ENCODE measurements at places on chromosomes 5 and 9.
A peak's percentile ranks its signal among the peaks of the same experiment; 100 is the strongest.

DNA sequence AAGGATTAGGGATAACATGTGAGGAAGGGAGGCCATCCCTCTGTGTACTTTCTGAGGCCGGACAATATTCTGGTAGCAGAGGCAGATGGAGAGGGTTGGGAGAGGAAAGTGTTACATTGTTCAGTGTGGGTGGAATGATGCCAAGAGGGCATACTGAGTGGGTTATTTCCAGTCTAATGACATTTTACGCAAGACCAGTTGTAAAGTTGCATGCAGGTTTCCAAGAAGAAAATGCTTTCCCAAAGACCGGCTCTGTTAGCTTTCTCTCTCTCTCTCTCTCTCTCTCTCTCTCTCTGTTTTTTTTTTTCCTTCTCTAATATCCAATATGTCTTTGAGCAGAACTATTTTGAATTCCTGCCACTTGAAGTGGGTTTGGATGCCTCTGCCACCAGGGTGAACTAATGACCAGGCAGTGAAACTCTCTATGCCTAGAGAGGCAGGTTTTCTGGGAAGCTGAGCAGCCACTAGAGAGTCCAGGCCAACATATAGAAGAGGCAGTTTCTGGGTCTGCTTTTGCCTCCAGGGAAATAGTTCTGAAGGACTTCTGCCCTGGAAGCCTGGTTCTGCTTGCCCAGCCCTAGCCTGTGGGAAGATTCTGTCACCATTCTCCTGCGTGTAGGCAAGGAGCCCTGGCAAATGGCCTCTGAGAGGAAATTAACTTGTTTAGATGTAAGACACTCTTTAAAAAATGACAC is 24.4 kb upstream of the ZNF366 start:
- DNase-seq, result peak; percentile 78

DNA sequence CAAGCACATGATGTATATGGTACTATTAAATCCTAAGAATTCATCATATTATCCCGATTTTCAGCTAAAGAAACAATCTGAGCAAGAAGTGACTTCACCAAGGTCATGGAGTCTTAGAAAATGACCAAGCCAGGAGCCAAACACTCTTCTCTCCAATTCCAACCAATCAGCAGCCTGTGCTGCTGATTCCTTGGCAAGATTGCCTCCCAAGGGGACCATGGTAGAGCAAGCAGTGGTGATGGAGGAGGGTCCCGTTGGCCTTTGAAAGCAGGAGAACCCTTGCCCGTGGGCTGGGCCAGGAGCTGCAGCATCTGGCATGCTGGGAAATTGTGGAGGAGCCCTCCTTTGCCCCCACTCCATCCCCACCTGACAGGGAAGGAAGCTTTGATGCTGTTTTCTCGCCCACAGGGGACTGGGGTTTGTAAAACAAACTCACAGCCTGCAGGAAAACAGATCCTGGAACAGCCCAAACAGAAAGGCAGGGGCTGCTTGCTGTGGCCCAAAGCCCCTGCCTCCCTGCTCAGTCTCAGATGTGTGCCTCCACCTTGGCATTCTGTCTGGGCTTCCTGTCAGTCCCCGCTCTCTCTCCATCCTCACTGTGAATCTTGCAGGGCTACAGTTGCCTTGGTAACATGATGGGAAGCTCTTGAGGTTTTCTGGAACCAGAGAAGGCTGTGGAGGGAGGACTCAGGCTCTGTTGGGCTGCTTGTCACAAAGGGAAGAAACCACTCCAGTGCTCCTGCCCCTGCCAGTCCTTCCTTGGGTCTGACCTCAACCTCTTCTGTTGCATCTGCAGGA is 70.8 kb upstream of the HSPA9 start:
- peak; percentile 90 for DNase-seq

DNA sequence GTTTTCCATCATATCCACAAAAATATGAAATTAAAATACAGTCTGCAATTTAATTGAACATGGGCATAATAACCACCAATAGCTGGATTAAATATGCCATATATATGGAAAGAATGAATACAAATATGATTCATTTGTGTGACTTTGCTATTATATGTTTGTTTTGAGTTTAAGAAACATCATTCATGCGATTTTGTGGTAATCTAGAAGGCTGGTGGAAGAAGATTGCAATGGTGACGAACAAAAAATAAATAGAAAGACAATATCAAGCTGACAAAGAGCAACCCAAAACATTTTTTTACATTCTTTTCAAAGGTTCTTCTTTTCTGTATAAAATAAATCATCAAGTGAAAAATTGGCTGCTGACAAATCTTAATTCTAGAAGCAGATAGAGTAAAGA is 610.0 kb downstream of the MAT2B start:
- DNase-seq, result no peak

DNA sequence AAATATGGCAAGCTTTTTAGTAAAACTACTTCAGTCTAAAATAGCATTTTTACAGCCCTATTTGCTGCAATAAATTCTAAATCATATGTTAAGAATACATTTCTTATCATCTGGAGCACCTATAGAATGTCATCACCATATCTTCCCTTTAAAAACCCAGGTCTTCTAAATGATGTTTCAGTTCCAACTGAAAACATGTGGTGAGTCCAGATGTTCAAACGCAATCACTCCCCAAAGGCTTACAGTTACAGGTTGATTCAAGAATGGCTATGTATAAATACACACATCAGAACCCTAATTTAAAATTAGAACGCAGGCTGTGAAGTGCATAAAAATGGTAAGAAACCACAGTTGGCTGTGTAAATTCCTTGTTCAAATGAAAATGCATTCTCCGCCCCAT is 796.3 kb downstream of the MAT2B start:
- DNase-seq, result no peak

DNA sequence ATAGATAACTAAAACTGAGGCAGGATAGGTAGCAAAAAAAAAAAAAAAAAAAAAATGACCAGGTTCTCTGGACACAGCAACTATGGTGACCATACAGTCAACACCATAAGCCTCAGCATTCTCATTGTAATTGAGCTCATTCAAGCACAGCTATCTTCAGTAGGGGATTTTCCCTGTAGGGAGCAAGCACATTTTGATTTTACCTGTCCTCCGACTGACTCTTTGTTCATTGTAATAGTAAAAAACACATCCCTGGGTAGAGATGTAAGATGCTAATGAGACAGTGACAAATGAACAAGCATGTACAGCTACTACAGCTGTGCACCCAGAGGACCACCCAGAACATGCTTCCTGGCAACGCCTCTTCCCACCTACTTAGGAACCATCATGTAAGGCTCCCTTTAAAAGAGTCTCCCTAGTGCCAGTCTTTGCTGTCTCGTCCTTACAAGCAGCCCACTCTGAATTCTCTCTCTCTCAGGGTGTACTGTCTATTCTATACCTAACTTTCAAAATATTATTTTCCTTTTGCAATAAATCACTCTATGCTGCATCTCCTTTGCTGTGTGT is 65.0 kb upstream of the FBXW11 start:
- DNase-seq, result no peak

GRCh38 chr9:13088720-13089427 is 190.6 kb downstream of the MPDZ start:
- peak; percentile 76 for DNase-seq

- no peak for DNase-seq
These were observed 57.8 kb upstream of the GOLPH3 start for GRCh38 chr5:32231929-32232328.

GRCh38 chr9:113290052-113290607 is 13.0 kb downstream of the RNF183 start:
- no peak for DNase-seq

- no peak for DNase-seq
These were observed 20.8 kb upstream of the CKMT2 start for GRCh38 chr5:81212211-81212751.

DNA sequence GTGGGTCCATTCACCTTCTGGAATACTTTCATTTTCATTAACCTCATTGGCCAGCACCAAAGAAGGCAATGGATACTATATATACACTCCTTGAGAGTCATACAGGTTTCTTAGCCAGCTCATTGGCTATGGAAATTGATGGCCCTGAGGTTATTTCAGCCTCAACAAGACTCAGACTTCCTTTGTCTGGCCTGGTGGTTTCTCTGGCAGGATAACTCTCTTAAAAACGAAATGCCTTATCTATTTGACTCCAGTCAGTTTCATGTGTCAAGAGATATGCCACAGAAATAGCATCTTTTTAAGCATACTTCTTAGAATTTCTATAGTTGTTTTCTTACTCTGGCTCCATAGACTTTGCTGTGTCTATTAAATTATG is 28.9 kb downstream of the CDH9 start:
- no peak for DNase-seq

DNA sequence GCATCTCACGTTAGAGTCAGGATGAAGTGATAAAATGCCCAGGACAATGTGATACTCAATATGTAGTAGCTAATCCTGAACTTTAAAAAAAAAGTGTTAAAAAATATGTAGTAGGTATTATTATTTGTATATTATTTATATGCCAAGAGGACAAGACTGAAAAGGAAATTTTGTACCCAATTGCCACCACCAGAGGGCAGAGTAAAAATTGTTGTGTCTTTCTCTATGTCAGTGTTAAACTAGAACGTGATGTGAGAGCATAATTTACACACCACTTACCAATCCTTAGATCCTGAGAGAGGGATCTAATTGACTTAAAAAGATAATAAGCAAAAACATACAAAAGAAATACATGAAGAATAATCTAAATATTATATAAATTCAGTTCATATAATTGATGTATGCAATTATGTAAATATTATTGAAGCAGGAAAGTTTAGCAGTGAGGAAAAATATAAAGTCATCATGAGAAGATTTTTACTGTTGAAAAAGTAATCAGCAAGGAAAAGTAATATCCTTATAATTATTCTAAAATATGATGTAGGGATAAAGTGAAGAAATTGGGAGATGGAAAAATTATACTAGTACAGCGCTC is 288.9 kb downstream of the RAB3C start:
- peak; percentile 47 for DNase-seq

- DNase-seq, result no peak
These were observed 114.5 kb downstream of the PALM2AKAP2 start for GRCh38 chr9:109894473-109894872.

DNA sequence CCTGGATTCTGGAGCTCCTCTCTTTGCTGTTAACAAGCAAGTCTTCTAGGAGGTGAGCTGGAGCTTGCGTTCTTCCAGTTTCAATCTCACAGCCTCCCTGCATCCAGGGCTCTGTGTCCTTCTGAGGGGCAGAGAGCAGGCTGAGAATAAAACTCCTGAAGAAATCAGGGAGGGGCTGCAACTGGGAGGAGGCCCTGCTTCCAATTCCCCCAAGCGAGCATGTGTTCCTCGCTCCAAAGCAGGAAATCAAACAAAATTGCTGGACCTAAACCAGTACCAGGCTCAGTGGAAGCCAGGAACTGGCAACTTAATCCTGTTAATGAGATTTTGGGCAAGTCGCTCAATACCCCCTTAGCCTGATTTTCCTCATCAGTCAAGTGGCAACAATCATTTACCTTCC is 181.8 kb downstream of the ASTN2 start:
- no peak for DNase-seq

- no peak for DNase-seq
These were observed 27.0 kb downstream of the SUB1 start for GRCh38 chr5:32612134-32612888.

- no peak for DNase-seq
These were observed 242.0 kb downstream of the YTHDC2 start for GRCh38 chr5:113755516-113755915.

DNA sequence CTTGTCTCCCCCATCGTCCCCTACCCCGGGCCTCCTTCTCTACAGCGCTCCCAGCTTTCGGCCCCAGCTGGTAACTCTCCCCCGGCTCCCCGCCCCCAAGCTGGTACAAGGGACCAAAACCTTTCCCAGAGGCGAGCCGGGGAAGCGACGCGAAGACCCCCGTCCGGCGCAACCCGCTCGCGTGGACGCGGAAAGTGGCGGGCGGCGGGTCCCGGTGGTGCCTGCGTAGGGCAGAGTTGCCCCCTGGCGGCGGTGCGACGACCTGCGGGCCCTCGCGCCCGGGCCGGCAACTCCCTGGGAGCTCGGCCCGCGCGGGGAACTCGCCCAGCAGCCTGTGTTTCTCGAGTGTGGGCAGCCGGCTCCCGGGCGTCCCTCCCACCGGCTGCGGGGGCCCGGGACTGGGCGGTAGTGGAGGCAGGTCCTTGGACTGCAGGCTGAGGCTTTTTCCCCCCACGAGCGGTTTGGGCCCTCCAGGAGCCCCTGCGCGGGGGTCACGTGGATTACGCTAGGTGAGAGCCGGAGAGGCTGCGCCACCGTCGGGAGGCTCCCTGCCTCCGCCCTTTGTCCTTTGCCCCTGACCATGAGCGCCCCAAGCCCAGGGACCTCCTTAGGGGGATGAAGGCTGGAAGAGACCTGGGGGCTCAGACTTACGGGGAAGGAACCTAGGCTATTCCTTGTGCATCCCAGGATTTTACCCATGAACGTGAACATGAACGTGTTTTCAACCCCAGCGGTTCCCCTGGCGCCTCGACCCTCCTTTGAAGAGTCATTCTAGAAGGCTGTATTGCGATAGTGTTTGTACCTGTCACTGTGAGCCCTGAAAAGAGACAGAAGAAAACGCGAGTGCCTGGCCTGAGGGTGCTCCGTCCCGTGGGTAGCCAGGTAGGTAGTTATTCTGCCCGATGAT is 2.9 kb upstream of the FOXD1 start:
- peak; percentile 52 for DNase-seq

- DNase-seq, result no peak
These were observed 78.2 kb upstream of the HTR1A start for GRCh38 chr5:64040490-64040889.

GRCh38 chr5:31433229-31433628 is 98.7 kb downstream of the DROSHA start:
- DNase-seq, result no peak

- DNase-seq, result no peak
These were observed 1.9 kb downstream of the MLANA start for GRCh38 chr9:5892456-5893133.

DNA sequence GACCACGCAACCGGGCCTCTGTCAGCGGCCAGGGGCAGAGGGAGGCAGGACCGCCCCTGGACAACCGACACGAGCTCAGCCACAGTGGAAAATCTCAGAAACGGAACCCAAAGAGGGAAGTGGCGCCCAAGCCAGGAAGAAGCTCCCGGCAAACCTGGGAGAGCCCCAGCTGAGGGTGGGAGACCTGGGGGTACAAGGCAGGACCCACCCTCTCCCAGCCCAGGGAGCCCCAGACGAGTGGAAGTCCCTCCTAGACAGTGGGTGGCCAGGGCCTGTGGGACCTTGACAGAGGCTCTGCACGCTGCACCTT is 3.0 kb downstream of the SLC12A7 start:
- no peak for DNase-seq

DNA sequence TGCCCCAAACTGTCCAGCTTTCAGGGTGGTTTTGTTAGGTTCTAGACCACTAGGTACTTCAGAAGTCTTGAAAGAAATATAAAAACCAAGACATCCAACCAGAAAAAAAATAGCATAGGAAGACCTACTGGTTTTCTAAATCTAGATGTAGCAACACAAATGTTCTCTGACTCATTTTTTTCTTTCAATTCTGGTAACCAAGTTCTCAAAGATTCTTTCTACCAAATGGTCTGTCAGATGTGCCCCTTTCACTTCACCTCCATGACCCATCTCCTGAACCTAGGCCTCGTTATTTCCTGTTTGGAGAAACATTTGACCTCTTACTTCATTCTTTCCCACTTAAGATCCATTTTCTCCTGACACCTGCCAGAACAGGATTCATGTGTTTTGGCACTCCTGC is 355.3 kb downstream of the KIAA0825 start:
- DNase-seq, result no peak

All from brain (organoid and tissue), 16 donors.